ENCODE measurements at places on chromosomes 6 and 20.

- DNase-seq = no peak
Observed at GRCh38 chr6:90496258-90497016, 90.4 kb downstream of the MAP3K7 start.

GRCh38 chr6:166561771-166562359, 24.6 kb downstream of the RAMACL start:
- DNase-seq = peak; percentile 20

DNA sequence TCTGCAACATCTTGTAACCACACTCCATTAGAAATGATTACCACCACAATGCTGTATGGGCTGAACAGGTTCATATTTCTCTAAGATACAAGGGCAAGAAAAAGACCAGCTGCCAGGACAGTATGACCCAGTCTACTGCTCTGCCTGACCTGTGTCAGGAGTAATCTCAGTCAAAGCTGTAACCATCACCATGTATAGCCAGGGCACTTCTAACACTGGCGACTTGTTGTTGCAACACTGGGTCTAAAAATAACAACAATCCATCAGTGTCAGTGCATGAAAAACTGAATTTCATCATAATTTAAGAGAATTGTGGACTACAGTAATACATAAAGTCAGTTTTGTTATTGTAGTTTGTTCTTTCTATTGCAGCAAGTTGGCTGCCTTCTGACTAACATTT, 738.6 kb upstream of the ADGRB3 start:
- no peak for DNase-seq

- DNase-seq = no peak
Observed at GRCh38 chr6:42409581-42409980, 42.1 kb downstream of the TRERF1 start.

GRCh38 chr20:34045930-34046725, 52.4 kb downstream of the RALY start:
- no peak for DNase-seq

- DNase-seq = no peak
Observed at GRCh38 chr20:56427797-56428196, 15.7 kb downstream of the CASS4 start.

DNA sequence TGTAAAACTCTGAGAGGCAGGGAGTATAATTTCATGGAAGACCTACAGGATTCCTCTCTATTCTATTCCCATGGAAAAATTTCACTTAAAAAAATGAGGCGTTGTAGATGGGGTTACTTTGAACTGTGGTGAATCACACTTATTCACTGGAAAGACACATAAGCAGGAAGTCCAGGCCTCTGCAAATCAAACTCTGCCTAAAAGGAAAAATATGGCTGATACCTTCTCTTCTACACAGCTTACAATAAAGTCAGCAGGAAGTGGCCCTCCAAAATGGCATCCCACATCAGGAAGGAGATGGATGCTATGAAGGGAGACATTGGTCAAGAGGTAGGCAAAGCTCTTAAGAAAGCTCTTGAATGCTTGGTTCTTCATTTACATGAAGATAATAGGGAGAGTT, 115.9 kb downstream of the FYN start:
- no peak for DNase-seq

GRCh38 chr20:916125-916799, at the start of gene ANGPT4:
ANGPT4 (minus strand) TSS chr20:916334; CDS start chr20:916214, 120 bp downstream.
- DNase-seq = no peak

- DNase-seq = no peak
Observed at GRCh38 chr6:33313105-33313708, 671 bp downstream of the TAPBP start.

DNA sequence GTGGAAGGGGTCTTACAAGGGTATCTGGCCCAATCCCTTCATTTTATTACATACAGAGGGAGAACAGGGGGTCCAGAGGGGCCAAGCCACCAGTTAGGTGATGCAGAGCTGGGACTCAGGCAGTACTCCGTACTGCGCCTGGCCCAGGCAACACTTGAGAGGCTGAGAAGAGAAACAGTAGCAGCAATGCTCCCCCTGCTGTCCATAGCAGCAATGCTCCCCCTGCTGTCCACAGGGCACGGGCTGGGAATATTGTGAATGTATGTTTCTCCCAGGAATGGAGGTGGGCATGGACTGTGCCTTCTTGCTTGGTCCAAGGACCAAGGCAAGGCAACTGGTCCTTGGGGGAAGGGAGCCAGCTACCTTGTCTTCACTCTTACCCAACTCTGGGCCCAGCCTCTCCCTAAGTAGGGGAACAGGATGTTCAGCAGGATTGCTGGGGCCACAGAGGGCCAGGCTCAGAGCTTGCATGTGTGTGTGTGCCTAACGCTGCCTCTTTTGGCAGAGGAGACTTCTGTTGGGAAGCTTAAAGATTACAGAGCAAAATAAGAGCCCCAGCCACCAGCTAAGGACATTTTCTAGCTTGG, 14.8 kb upstream of the FAM83C start:
- DNase-seq = peak; percentile 51

DNA sequence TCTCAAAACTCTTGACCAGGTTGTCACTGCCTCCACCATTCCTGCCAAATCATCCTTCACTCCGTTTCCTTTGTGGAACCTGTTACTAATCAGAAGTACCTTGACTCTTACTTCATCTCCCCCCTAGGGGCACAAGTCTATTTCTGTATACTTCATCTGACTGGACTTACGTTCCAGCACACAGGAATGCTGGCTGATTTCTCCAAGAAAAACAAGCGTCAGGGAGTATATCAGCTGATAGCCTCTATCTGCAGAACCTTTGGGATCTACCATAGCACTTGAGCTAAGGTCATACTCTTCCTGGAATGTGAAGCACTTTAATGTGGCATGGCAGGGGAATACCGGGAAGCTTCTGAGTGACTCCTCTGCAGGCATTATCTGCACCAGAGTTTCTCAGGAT, 178.1 kb upstream of the MOCS1 start:
- DNase-seq = no peak

DNA sequence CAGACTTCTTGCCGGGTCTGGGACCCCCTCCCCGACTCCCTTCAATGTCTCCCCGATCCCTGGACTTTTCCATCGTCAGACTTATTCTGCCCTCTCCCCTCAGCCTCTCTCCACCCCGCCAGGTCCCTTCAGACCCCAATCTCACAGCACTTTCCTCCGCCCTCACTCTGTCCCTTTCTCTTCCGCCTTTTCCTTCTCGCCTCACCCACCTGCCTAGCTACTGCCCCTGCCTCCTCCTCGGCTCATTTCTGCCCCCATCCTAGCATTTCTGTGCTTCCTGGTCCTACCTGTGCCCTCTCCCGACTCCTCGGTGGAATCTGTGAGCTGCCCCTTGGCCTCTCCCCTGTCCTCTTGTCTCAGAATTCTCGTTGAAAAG, 616 bp downstream of the CHMP4B start:
- no peak for DNase-seq

DNA sequence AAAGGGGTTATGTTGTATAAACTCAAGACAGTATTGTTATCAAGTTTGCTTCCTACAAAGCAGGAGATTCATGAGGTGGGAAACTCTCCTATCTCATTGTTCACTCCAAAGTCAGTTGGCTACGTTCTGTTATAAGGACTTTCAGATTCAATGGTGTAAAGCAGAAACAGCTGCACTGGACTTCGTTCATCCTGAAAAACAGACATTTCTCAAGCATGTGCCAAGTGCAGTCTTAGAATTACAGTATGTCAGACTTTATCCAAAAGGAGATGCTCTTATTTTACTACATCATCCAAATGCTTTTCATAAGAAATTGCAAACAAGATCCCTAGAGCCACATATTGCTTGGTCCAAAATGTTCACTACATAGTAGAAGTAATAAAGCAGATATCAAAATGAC, 14.9 kb downstream of the COL21A1 start:
- DNase-seq = no peak

DNA sequence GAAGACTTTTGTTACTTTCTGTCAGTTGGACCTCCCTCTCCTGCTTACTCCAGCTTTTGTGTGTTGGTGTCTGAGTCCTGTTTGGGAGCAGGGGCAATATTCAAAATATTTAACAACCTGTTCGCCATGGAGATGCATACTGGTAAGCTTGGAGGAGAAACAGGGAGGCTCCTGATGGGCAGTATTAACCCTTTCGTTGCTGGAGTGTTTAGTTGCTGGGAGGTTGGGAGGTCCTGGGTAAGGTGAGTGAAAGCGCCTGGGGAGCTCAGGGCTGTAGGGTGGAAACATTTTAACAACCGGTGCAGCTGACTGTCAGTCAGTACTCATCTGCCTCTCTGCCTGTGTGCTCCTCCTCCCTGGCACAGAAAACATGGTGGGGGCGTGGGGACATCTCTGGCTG, 4.2 kb downstream of the TULP1 start:
- DNase-seq = no peak

GRCh38 chr20:63126876-63127699, 88.8 kb downstream of the YTHDF1 start:
- no peak for DNase-seq

DNA sequence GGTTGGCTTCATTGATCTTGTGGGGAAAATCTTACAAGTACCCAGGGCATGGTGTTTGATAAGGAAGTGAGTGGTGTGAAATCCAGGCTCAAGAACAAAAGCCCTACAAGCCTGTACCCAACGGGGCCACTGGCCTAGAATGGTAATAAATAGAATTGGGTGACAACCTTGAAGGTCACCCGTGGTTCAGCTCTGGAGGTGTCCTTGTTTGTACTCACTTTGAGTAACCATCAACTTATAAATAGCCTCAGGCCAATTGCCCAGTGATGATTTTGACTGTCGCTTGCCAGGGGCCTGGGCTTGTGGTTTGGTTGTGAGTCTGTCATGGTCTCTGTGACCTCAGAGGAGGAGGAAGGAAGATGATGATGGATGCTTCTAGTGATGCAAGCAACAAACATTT, 87.8 kb downstream of the PHACTR3 start:
- no peak for DNase-seq

GRCh38 chr6:5422321-5422915, 161.1 kb downstream of the FARS2 start:
- peak; percentile 72 for DNase-seq

- peak; percentile 92 for DNase-seq
Observed at GRCh38 chr20:3173610-3174441, 477 bp upstream of the LZTS3 start.

- DNase-seq = no peak
Observed at GRCh38 chr6:166624275-166624674, 2.8 kb downstream of the RPS6KA2 start.

- DNase-seq = peak; percentile 85
Observed at GRCh38 chr6:103122766-103123601, 1729.5 kb downstream of the GRIK2 start.

DNA sequence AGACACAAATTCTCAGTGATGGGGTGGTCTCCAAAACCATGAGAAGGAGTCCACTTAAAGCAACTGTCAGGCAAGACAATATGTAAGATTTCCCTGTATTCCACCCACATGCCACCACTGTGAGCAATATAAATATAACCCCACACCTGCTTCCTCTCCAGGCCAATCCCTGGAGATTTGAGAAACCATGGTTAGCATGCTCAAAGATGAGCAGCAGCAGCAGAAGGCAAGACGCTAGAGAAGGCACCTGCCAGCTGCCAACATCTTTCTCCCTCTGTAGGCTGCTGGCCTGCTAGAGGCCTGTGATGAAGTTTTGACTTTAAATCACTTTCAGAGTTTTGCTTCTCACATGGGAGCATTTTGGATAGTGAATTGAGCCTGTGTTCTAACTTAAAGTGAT, 7.9 kb upstream of the SOD2 start:
- DNase-seq = no peak

DNA sequence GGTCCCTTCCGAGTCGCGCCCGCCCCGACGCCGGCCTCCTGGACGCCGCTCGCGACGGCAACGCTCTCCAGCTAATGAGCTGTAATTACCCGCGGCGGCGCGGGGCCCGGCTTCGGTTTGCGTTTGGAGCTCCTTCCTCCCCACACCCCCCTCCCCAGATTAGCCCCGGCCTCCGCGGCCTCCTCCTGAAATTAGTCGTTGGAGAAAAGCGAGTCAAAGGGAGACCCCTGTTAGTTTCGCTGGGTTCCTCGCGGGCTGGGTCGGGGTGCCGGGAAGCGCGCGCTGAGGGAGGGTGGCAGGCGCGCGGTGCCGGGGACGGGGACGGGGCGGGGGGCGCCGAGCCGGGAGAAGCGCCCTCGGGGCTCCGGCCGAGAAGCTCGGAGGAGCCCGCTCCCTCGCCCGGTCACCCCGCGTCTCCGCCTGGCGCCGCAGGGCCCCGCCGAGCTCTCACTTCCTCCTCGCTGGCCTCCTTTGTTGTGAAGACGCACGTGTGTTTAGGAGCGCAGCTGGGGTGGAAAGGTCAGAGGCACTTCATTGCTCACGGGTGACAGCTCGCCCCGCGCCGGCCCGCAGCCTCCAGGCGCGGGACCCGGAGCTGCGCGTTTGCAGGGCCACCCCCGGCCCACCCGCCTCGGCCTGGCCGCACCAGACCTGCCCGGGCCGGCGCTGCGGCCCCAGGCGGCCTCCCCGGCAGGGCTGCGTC, 4.9 kb downstream of the FOXC1 start:
- peak; percentile 38 for DNase-seq

GRCh38 chr20:20956513-20956931, 149.6 kb downstream of the LINC00237 start:
- DNase-seq = no peak

DNA sequence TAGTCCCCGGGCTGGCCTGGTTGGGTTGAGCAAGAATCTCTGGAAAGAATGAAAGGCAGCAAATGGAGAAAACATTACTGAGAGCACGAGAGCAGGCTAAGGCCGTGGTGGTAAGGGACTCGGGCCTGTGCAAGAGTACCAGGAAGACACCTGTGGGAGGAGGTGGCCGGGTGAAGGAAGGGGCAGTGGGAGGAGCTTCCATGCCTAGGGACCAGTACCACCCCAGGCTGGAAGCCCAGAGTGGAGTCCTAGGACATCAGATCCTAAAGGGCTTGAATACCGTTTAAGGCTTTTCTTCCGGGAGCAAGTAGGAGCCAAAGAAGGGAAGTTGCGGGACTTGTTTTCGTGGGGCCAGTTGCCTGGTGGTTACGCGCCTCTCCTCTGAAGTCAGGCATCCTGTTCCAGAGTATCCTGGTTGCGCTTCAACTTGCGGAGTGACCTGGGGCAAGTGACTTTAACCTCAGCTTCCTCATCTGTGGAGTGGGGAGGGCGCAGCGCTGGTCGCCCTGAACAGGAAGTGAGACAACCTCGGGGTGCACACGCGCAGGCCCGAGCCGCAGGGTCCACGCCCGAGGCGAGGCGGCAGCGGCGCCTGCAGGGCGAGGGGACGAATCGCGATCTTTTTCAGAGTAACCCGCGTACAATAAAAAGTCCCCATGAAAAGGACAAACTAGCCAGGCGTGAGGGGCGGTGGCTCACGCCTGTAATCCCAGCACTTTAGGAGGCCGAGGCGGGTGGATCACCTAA, 1.1 kb upstream of the TPD52L2 start:
- peak; percentile 85 for DNase-seq

DNA sequence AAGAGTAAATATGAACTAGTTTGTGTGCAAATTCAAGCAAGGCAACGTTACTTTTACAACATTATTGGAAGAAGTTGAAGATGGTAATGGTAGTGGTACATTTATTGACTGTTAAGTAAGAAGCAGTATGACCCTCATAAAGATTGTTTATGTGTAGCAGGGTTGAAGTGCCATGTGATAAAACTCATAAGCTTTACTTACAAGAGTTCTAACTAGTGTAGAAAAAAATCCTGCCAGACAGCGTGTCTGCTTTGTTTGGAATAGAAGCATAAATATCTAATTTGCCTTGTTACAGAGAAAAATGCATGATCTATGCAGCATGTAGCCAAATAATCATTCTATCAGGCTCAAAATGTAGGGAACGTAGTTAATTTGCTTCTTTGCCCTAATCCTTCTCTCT, 450.8 kb upstream of the SOX4 start:
- no peak for DNase-seq

- no peak for DNase-seq
Observed at GRCh38 chr20:51815383-51816076, 13.2 kb upstream of the SALL4 start.

GRCh38 chr6:113171882-113172281, 685.3 kb upstream of the MARCKS start:
- DNase-seq = peak; percentile 34
